ENCODE measurements at places on chromosomes 11 and 22.

- DNase-seq, result no peak
Measured at GRCh38 chr22:48137640-48138039, 1375.2 kb downstream of the TBC1D22A start.

DNA sequence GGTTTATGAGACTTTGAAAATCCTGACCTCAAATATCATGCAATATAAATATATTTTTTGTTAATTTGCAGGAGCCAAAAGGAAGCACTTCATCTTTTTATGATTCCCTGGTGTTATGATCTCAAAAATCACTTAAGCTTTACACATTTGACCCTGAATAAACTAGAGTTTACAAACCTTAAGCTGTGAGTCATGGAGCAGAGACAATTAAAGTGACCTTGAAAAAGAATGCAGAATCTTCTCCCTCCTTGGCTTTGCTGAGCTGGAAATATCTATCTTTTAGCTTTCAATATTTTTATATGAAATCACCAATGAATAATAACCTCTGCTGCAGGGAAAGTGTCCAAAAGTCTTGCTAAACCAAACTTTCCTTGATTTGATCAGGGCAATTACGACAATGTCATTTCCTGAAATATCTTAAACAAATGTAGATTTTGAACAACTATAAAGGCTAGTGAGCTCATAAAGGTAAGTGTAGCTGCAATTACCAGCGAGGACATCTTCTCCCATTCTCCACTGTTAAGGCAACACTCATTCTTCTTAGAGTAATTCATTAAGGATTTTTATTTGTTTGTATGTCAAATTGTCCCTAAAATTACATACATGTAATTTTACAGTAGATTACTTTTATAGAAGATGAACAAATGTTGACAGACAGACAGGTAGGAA lies 747.0 kb upstream of the LUZP2 start:
- no peak for DNase-seq

- DNase-seq, result no peak
Measured at GRCh38 chr11:65090628-65091027, 5.4 kb upstream of the VPS51 start.

GRCh38 chr22:25745341-25746011 lies 3.5 kb downstream of the MYO18B start:
- DNase-seq, result no peak

- no peak for DNase-seq
Measured at GRCh38 chr22:48782811-48783511, 1044.7 kb downstream of the BRD1 start.

- DNase-seq, result no peak
Measured at GRCh38 chr11:9138133-9138453, 46.7 kb upstream of the SCUBE2 start.

DNA sequence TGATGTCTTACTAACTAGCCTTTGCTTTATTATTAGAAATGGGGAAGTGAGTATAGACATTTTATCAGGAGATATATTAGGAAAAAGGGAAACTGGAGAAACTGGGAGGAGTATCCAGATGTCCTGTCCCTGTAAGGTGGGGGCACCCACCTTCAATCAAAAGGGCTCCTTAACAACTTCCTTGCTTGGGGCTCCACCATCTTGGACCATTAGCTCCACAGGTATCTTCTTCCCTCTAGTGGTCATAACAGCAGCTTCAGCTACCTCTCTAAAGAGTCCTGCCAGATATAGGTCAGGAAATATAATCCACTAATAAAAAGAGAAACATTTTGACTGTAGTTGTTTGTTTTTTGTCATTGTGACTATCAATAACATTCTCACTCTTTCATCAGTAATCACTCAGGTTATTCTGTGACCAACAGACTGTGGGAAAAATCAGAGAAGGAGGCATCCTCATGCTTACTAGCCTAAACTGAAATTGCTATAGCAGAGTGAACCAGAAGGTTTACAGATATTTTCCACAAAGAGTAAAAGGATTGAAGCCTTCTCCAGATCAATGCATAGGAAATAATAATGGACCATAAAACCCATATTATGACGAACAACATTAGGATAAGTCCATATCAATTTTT lies 10.4 kb downstream of the OR51B4 start:
- no peak for DNase-seq

GRCh38 chr22:36329254-36330078 lies 58.3 kb downstream of the MYH9 start:
- DNase-seq, result peak; percentile 66

- no peak for DNase-seq
Measured at GRCh38 chr11:134466610-134467567, 54.8 kb upstream of the B3GAT1 start.

DNA sequence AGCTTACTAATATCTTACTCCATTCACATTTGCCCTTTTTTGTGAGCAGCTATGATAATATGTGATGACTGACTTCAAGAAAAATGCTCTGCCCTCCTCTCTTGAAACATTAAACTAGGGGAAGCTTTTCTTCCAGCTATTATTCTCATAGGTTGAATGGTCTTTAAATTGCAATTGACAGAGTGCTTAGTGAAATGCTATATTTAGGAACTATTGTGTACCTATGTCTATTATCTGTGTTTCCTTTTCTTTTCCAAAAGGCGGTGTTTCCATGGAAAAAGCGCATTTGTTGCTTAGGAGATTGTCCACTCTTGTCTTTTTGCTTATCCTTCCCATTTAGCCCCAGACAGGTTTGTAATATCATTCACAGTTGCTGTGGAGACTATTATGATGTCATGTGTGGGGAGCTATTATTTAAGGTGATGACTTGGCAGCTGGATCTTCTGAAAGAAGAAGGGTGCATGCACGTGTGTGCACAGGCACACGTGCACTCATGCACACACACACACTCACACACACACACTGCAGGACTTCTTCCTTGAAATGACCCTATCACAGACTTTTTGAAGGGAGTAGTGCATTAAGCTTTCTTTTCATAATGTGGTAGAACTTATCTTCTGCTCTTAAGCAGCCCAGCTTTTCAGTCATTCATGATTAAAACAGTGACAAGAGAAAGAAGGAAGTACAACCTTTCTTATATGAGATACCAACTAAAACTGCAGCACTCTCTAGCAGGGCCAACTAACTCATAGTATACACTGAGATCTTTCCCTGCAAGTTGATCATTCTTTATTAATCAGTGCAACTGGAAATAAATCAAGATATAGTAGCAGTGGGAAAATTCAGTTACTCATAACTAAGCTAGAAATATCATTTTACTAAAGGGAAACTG lies 340.8 kb upstream of the MTNR1B start:
- no peak for DNase-seq

DNA sequence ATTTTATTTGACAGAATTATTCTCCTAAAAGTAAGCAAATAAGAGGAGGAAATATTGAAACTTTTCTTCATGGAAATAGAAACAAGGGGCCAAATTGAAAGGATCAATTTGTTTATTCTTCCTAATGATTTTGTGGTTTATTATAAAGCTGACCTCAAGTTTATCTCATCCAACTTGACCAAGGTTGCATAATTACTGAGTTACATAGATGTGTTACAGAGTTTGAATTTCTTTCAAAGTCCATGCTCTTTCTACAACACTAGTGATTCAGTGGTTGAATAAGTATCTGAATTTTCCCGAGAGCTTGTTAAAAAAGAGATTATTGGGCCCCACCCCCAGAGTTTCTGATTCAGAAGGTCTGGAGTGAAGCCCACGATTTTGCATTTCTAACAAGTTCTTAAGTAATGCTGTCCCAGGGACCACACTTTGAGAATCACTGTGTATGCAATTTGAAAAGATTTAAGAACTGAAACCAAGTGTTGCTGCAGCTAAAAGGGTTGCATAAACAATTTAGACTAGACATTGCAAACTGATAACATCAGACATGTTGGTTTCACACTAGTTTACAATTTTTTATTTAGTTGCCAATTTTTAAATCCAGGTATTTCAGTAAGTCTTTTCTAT lies 485.7 kb upstream of the ANO5 start:
- DNase-seq, result no peak

DNA sequence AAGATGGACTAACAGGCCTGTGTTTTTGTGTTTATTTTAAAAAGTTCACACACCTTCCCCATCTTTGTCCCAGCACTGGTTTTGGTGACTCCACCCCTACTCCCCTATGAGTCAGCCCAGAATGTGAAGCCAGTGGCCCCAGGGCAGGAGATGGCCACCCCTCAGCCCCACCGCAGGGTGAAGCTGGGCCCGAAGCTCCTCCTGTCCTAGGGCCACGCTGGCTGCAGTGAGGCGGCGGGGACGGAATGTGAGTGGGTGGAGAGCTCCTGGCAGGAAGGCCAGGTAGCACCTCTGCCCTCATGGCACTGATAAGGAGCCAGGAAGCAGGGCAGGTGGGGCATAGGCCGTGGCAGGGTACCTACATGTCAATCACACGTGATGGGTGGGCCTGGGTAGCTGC lies 39.9 kb downstream of the SGSM3 start:
- DNase-seq, result no peak

- no peak for DNase-seq
Measured at GRCh38 chr11:121755191-121755590, 302.4 kb upstream of the SORL1-AS1 start.

Data from stimulated activated CD4-positive, alpha-beta T cell treated with anti-CD3 and anti-CD28 coated beads, Interleukin-15, amount 100 ng/mL, for 1 hour (primary cell).